Osteoblast (primary cell): ENCODE measurements at places on chromosomes 11 and 22.

DNA sequence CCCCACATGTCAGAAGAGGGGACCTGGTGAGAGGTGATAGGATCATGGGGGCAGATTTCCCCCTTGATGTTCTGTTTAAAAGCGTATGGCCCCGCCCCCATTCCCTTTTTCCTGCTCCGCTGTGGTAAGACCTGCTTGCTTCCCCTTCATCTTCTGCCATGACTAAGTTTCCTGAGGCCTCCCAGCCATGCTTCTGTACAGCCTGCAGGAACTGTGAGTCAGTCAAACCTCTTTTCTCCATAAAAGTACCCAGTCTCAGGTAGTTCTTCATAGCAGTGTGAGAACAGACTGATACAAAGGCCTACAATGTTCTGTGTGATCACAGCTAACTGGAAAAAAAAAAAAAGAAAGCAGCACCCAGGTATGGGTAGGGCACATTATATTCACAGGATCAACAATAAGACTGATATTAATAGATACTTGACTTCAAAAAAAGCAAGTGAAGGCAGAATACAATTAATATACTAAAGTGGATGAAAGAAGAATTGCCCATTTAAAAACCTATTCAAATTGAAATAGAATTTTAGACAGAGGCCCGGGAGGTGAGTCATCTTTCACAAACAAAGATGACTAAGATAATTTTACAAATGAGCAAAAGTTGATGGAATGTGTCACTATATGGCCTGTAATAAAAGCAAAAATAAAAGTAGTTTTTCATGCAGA lies 1.7 kb upstream of the OR52K1 start:
- DNase-seq = peak; percentile 65

DNA sequence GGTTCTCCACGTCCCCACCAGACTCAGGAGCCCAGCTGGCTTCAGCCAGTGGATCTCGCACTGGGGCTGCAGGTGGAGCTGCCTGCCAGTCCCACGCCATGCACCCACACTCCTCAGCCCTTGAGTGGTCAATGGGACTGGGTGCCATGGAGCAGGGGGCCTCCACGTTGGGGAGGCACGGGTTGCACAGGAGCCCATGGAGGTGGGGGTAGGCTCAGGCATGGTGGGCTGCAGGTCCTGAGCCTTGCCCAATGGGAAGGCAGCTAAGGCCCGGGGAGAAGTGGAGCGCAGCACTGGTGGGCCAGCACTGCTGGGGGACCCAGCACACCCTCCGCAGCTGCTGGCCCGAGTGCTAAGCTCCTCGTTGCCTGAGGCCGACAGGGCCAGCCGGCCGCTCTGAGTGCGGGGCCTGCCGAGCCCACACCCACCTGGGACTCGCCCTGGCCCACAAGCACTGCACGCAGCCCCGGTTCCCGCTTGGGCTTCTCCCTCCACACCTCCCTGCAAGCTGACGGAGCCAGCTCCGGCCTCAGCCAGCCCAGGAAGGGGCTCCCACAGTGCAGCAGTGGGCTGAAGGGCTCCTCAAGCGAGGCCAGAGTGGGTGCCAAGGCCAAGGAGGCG lies 258.5 kb upstream of the PDGFD start:
- no peak for DNase-seq

- DNase-seq = no peak
Measured at GRCh38 chr11:22875869-22876473, 15.7 kb upstream of the CCDC179 start.

DNA sequence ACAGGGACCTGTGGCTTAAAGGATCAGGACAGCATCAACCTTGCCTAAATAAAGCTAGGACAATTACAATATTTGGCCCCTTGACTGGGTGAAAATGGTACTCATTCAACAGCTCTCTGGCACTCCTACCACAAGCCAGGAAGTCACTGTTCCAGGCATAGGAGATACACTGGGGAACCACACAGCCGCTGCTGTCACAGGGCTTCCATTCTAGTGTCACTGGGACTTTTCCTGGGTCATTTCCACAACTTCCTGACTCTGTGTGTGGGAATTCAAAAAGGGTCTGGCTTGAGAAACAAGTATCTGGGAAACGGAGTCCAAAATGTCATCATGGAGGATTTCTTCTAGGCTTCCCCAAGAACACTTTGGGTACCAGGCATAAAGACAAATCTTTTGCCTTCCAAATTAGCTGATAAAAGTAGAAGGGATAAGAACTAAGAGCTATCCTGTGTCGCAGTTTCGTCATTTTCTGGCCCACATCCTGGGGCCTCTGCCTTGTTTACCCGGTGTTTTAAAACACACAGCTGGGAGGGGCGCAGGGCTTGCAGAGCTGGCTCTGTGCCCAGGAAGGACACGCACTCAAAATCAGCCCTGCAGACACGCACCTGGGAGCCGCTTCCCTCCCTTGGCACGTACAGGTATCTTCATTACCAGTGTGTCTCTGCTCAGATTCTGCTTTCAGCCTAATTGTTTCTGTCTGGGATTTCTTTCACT lies 38.0 kb downstream of the TMEM45B start:
- DNase-seq = no peak

DNA sequence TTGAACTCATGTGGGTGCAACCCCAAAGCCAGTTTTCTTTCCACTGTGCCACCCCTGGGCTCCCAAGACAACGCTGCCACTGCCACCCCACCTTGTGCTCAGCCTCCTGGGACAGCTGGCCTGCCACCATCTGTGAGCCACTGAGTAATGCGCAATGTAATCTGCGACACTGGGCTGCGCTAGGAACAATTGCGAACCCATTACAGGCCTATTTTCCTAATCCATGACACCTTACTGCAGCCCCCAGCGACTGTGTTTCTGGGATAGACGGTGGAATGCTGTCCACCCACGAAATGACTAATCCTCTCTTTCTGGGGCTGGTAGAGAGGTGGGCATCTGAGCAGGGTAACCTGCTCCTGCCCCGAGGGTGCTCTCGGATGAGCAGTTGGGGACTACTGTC lies 22.2 kb downstream of the FLRT1 start:
- no peak for DNase-seq

- no peak for DNase-seq
Measured at GRCh38 chr11:6855971-6856541, 6.8 kb upstream of the OR10A2 start.

GRCh38 chr11:66326261-66327111 lies 9.6 kb upstream of the CD248 start:
- DNase-seq = peak; percentile 93

DNA sequence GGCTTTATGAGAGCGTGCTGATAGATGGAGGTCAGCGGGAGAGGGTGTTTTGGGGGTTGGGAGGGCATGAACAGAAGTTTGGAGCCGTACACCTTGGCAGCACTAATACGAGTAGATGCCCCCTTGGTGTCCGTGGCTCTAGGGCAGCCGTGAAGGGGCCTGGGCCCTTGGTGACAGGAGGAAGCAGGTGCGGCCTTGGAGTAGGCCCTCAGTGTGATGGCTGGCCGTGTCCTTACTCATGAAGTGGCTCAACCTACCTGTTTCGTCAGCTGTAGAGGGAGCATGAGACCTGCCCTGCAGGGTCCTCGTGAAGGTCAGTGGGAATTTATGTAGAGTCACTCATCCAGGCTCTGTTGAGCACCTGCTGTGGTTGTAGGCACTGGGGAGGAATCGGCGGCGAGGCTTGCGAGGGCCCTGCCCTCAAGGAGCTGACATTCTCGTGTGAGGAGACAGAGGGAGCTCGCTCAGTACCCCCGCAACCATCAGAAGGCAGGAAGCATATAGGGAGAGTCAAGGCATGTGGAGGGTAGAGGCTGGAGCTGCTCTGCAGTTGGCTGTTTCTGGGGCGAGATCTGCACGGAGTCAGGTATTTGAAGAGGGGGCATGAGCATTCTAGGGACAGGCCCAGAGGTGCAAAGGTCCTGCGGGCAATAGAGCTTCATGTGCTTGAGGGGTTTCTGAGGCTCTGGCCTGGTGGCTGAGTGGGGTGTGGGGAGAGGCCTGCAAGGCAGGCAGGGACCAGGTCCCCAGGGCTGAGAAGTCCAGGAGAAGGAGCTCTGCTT lies 39.6 kb downstream of the TBC1D22A start:
- no peak for DNase-seq

DNA sequence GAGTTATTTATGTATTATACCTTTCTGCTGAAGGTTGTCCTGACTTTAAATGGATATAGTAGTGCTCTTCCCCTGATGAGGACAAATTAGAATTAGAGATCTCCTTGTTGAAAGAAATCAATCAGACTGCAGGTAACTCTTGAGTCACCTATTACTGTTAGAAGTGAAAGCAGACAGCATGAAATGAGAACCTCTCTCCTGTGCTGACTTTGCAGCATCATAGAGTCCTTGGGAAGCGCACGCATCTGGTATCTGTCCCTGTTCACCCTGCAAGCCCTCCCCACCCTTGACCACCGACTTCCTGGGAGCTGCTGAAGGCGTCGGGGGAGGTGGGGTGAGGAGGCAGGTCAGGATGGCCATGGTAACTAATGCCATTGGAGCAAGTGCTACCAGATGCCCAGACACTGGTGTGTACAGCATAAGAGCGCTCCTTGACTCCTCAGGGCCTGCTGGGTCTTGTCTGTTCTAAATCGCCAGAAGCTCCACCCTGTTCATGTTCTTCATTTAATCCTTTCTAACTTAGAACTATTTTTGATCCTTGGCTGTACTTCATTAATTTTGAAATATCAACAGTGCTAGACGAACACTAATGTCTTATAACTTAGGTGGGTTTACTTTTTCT lies 143.9 kb downstream of the WNT7B start:
- peak; percentile 41 for DNase-seq

DNA sequence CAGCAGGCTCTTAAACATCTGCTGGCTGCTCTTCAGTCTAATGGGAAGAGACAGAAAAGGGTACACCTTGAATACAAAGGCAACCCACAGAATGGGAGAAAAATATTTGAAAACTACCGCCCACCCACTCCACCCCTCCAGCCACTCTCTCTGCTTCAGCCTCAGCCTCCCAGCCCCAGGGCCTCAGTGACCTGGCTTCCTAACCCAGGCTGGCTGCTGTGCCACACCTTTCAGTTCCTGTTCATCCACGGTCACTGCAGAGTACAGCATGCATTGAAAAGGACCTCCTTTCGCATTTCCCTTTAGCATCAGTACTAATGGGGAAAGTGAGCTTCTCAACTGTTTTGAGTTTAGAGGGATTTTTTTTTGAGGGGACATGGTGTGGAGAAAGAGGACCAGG lies 28.8 kb upstream of the SERPIND1 start:
- peak; percentile 80 for DNase-seq

DNA sequence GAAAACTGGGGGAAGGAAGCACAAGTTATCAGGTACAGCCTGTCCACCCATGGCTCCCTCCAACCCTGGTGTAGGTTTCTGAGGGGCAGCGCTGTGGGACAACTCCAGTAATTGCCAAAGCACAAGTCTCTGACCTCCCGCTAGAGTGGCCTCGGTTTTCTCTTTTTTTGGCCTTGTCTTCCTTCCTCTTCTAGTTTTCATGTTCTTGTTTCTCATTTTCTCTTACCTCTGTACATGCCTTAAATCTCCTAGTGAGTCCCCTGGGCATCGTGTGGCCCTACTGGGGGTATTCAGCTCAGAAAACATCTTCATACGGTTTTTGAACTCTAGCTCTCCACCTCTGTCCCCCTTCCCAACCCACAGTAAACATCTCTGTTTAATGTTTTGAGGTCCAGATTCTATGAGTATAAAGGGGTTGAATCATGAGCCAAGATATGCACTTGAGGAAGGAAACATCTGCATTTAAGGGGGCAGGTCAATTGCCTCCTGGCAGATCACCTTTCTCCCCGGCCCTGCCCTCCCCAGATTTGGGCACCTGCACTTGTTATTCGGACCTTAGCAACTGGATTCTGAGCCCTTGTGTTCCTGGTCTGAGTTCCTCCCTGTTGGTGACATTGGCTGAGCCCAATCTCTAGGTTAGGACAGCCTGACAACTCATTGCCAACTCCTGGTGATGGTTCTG lies 8.4 kb upstream of the LMO2 start:
- DNase-seq = no peak

DNA sequence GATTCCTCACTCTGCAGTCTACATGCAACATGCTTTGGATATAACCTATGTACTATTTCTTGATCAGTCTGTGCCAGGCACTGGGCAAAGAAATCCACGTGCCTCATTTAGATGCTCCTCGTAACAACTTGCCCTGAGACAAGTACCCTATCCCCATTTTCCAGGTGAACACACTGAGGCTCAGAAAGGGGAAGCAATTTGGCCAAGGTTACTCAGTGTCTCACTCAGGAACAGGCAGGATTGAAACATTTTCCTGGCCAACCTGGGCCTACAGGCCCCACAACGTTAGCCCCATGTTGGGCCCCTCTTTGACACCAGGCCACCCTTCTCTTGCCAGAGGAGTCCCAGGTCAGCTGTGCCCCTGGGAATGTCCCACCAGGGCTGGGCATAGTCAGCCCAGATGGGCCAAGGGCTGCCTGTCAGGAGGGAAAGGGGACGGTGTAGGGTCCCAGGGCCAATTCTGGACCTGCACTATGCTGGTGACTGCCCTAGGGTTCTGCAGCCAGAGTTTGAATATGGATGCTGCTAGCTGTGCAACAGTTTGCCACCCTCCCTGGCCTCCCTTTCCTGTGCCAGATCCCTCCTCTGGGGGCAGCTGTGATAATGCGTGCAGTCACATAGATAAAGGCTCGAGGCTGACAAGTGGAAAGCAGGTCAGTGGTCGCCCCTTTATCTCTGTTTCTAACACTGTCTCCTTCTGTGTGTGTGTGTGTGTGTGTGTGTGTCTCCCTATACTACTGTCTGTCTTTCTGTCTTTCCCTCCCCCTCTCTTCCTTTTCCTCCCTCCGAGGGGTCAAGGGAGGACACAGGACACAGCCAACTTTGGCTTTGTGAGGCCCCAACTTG lies 10.4 kb upstream of the EMID1 start:
- no peak for DNase-seq

GRCh38 chr11:46489656-46490560 lies 98.3 kb upstream of the CHRM4 start:
- DNase-seq = no peak

- no peak for DNase-seq
Measured at GRCh38 chr22:27896245-27896644, 22.8 kb downstream of the PITPNB start.

GRCh38 chr11:67381244-67381972 lies 8.0 kb upstream of the CLCF1 start:
- DNase-seq = peak; percentile 57

DNA sequence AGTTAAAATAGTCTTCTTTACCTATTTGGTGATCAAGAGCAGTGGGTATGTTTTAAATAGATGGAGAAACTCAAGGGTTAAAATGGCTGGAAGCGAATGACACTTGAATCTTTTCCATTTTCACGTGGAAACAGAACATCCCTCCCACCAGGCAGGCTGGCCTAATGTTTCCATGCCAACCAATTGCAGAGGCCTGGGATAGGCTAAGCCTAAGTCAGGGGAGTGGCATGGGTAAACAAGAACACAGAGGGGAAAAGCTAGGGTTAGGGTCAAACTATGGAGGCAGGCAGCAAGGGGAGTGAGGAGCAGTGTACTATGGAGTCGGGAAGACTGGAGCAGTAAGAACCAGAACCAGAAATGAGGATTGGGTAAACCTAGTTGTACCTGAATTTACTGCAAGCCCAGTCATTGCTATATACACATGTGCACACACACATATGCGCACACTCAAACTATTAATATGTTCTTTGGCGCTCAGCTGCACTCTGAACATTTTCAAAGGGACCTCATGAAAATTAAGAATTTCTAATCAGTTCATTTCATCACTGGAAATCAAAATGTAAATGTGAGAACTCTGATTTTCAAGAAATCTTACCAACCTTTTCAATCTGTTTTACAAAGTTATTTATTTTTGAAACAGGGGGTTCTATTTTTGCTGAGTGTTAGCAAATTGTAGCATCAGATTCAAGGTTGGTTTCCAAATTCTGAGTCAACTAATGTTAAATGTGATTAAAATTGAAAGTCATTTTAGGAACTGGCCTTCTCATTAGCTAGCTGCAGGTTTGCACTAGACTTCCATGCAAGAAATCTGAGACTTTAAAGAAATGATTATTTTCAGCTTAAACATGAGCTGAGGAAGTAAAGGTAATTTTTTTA lies 327.0 kb upstream of the CCDC90B start:
- no peak for DNase-seq

GRCh38 chr11:14500181-14500651 lies 605 bp upstream of the COPB1 start:
- no peak for DNase-seq
